ENCODE measurements at places on chromosomes 6 and 20.

DNA sequence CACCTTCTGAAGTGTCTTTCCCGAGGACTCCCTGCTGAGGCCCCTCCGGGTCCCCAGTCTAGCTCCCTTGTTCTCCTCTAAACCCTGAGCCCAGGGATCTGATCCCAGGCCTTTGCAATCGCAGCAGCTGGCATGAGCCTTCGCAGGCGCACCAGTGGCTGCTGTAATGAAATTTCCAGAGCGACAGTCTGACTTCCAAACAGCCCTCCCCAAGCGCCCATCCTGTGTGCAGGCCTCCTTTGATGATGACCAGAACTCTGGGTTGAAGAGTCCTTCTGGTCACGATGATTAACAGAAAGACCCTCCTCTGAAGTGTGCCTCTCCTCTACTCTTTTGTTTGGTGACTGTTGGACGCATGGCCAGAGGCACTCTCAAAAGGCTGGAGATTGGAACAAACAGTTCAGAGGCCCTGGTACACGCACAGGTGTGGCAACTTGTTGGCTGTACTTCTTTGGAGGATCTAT, 89.1 kb upstream of the MPC1 start:
- no peak for DNase-seq

- no peak for DNase-seq
These were observed 56.2 kb downstream of the GFOD1 start for GRCh38 chr6:13431059-13431656.

DNA sequence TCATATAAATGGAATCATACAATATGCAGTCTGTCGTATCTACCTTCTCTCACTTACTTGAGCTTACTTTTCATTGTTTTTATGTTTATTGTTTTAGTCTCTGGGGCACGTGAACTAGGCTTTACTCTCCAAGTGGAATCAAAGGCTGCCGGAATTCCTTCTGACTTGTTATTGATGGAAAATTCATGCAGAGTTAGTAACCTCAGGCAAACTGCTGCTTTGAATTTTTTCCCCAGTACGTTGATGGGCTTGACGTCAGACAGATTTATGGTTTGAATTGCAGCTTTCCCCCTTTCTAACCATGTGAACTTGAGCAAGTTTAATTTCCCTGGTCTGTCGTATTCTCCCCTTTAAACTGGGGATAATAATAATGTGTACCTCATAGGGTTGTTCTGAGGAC, 68.6 kb downstream of the ZDHHC14 start:
- no peak for DNase-seq

DNA sequence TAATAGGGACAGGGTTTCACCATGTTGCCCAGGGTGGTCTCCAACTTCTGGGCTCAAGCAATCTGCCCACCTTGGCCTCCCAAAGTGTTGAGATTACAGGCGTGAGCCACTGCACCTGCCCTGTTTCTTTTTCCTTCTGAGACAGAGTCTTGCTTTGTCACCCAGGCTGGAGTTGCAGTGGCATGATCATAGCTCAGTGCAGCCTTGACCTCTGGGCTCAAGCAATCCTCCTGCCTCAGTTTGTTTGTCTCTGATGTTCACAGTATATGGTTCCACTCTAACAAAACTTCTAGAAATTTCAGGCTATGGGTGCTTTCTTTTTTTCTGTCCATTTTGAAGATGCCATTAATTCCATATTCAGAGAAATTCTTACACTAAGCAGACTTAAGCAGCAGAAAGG, 33.1 kb downstream of the NDRG3 start:
- DNase-seq = no peak

- DNase-seq = no peak
These were observed 92.7 kb upstream of the DTNBP1 start for GRCh38 chr6:15755526-15755925.

DNA sequence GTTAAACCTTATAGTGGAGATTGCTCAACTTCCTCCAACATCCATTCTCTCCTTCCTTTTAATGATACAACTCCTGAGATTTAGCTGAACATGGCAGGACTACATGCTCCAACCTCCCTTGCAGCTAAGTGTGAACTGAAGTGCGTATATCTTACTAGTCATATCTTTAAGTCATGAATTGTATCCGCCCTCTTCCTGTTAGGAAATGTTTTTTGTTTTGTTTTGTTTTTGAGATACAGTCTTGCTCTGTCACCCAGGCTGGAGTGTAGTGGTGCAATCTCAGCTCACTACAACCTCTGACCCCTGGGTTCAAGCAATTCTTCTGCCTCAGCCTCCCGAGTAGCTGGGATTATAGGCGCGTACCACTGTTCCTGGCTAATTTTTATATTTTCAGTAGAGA, 8.8 kb upstream of the OSTM1 start:
- no peak for DNase-seq

DNA sequence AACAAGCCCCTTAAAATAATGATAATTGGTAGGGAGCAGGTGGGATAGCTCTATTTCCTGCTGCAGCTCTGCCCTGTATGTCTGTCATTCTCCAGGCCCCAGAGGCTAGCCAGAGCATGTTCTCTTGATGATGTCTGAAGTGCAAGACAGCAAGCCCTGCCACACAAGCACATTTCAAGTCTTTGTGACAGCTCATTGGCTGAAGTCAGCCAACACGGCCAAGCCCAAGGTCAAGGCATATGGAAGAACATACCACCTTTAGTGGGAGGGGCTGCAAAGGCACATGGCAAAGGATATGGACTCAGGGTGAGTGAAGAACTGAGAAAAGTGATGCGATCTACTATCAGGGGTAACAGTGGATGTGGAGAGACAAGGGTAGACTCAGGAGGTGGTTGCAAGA, 116.1 kb downstream of the PRND start:
- no peak for DNase-seq

DNA sequence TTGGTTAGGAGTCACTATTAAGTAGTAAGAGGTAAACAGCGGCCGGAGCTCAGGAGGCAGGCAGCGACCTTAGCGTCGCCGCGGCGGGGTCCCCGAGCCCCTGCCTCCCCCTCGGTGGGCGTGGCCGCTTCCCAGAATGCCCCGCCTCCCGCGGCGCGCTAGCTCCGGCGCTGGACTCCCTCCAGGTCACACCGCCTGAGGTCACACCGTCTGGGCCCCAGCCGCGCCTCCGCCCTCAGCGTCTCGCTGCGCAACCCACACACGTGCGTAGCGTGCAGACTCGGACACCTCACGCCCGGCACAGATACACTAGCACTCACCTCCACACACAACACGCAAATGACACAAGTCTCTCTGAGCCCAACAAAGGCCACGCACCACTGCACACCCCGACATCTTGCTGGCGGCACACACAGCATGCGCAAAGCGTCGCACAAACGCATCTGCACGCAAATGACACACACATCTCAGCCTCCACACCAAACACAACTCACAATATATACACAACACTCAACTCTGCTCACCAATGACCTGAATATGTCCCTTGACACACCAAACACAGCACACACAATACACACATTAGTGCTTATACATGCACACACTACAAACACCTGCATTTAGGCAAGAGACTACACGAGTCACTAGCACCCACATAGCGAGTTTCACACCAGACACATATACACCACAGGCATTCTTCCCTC, 17.6 kb upstream of the CDKN1A start:
- no peak for DNase-seq

- DNase-seq = no peak
These were observed 10.0 kb downstream of the AHCY start for GRCh38 chr20:34293119-34293518.

DNA sequence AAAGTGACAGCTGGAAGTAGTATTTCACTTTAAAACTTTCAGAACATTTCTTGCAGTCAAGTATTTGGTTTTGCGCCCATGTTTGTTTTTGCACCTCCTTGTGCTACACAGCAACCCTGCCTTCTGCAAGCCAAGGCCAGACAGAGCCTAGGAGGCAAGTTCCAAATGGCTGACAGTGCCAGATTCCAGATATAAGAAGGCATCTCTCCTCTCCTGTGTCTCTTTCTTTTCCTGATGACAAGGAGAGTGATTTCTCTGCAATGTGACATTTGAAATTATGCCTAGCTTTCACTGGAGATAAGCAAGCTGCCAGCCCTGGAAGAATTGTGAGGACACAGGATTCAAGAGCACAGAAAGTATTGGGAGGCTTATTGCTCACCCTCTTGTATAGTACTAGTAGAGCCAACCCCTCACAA, 149.1 kb upstream of the TENT5A start:
- DNase-seq = no peak

DNA sequence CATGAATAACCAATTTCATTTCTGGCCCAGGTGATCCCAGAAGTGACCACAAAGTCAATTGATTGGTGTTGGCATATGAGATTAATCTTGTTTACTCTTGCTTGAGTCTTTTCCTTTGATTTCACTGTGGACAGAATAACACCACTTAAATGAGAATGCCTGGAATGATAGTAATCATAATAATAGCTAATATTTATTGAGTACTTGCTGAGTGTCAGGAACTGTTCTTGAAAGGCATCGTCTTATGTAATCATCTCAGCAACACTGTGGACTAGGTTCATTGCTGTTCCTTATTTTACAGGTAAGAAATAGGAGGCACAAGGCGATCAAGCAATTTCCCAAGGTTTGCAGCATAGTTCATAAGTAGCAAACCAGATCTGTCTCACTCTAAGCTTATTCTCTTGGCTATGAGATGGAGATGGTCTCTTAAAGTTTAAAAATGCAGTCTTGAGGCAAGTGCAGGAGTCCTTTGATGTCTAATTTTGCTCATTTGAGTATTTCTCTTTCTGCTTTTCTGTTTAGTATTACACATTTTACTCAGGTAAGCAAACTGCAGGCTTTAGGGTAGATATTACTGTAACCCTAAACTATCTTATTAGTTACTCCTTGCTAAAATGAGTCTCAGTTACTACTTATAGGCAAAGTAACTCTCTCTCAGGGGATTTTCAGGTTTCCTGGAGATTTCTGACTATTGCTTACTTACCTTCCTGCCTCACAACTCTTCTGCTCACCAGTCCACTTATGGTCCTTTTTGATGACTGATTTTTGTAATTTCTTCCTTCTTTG, 6.3 kb downstream of the ADGRG6 start:
- no peak for DNase-seq

All from NCI-H446 treated with DMSO at 0.1 percent for 48 hours (cell line).